Mucosa of descending colon (tissue), 3 donors: ENCODE measurements at places on chromosomes 5 and 9. TPM values are rescaled to one million over a fixed set of nuclear protein-coding genes. Genes with fewer than 3 reads are reported as not detected.

Gene PCDHAC2
- total RNA-seq: 0.61 TPM

Gene PCDHA8
- total RNA-seq: 0.14 TPM

Gene AFAP1L1
- 1.5 TPM for total RNA-seq

Gene PLAC8L1
- total RNA-seq: not detected

Gene KCNMB1
- 5.5 TPM for total RNA-seq

Gene LECT2
- not detected for total RNA-seq

Gene ANKRD55
- total RNA-seq: 0.31 TPM

Gene LMX1B
- 0.51 TPM for total RNA-seq

Gene TTC16
- total RNA-seq: not detected

Gene FOXD4L5
- 0.29 TPM for total RNA-seq
